ENCODE measurements at places on chromosomes 5 and 9.

GRCh38 chr5:92435781-92436180, 1052.7 kb upstream of the ARRDC3 start:
- DNase-seq, result no peak

GRCh38 chr5:88954511-88954910, 71.5 kb upstream of the MEF2C start:
- DNase-seq, result no peak

- no peak for DNase-seq
These were observed 935.7 kb upstream of the NUDT12 start for GRCh38 chr5:104498281-104498680.

GRCh38 chr9:112048924-112049691, 126.0 kb downstream of the SUSD1 start:
- DNase-seq, result no peak

DNA sequence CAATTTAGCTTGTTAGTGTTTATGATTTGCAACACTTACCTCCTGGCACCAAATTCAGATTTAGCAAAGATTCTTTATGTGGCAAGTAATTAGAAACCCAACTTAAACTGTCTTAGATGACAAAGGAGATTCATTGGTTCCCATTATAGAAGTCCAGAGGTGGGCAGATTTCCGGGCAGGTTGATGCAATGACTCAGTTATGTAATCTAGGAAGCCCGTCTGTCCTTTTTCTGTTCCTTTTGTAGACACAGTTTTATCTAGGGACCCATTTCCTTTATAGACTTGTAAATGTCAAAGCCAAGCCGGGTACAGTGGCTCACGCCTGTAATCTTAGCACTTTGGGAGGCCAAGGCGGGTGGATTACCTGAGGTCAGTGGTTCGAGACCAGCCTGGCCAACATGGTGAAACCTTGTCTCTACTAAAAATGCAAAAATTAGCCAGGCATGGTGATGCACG, 20.3 kb upstream of the ANKRD33B start:
- DNase-seq, result no peak

- DNase-seq, result peak; percentile 68
These were observed 13.5 kb downstream of the SH3TC2 start for GRCh38 chr5:149049371-149049781.

DNA sequence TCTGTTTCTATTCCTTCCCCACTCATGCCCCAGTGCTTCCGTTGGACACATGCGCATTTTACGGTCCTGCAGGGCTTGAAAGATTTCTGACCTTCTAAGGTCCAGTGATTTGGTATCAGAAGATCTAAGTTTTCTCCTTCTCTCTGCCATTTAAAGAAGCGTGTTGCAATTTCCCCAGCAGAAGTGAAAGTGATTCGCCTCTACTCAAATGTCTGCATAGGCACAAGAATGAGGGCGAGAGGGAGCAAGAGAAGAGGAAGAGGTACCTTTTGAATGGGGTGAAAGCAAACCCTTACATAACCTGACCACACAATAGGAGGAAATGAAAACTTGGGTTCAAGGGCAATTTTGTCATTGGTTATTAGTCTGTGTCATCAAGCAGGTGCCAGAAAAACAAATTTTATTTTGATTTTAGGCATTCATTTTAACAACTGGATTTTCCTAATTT, 31.7 kb upstream of the NR3C1 start:
- peak; percentile 28 for DNase-seq

Data from hematopoietic multipotent progenitor cell treated with erythropoietin and hydrocortisone succinate and interleukin-3 and kit ligand, for 8 days (in vitro differentiated cells).